ENCODE measurements at places on chromosomes 7 and 10.

DNA sequence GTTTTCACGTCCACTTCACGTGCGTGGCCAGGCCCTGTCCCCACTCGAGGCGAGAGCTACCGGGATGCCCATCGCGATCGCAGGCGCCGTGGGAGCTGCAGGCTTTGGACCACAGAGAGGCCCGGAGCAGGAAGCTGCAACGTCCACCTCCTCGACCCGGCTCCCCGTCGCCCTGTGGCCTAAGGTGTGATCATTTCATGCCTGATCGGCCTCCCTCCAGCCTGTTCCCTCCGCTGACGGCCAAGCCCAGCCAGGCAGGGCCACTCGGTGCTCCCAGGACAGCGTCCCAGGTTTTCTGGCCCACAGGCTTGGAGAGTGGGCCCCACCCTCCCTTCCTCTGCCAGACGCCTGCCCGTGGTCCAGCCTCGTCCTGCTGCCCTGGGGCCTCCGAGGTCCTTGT lies 19.6 kb downstream of the KNDC1 start:
- no peak for DNase-seq

GRCh38 chr10:52481986-52482555 lies 168.0 kb downstream of the DKK1 start:
- DNase-seq, result no peak

DNA sequence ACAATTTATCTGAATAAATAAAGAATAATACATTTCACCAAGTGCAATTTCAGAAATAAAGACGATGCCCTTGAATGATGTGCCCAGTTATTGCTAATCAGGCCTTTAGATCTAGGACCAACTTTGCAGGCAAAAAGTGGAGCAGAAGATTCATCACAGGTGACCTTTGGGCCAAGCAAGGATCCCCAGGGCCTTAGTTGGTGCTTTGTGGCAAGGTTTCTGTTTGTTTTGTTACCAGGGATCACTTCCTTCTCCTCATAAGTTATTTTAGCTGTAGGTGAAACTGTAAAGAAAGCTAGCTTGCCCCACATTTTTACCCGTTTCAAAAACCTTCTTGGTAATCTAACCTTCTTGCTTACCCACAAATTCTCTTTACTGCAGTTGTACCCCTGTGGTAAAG lies 323.2 kb downstream of the NEBL start:
- no peak for DNase-seq

DNA sequence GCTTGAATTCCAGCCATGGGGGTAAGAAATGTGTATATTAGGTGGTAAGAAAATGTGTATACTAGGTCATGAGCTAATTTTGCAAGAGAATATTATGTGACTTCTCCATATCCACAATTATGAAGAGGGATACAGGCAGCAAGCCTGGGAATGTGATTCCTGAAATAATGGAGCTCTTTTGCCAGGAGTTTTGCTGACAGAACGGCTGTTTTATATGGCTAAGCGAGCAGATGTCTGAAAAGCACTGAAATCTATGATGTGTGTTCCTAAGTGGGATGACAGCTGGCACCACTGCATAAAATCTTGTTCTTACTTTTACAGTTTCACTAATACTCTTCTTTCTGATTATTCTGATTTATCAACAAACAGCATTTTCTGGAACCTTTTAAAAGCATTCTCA lies 386.0 kb upstream of the HPS1 start:
- no peak for DNase-seq

DNA sequence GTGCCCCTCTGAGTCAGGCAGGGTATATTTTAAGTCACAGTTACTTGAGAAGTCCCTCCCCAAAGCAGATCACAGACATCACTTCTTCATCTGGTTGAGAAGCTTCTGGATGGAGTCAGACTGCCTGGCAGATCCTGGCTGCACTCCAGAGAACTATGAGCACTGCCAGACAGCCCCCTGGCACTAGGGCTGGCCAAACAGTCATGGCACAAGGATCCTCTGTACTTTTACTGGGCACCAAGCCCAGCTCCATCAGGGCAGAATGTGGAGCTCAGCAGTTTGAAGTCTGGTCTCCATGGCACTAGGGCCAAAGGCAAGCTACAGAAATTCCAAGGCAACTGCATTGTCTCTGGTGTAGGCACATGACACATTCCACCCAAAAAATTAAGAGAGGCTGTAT lies 162.1 kb downstream of the NRG3 start:
- no peak for DNase-seq

DNA sequence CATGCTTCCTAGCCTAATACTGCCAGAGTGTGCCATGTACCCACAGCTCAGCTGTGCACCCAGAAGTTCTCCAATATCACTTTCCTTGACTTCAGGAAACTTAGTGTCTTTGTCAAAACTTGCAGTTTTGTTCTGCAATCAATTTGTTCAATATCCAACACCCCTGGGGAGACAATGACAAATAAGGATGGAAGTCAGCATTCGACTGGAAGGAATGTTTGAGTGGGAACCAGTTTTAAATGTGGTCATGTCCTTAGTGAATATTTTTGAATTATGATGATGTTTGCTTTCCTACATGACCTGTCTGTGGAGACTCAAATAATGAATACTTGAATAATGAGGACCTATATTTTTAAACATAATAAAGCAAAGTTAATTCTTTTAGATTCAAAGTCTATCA lies 112.0 kb downstream of the ANK3 start:
- no peak for DNase-seq

GRCh38 chr7:115224922-115225321 lies 303.0 kb downstream of the MDFIC start:
- DNase-seq, result no peak

DNA sequence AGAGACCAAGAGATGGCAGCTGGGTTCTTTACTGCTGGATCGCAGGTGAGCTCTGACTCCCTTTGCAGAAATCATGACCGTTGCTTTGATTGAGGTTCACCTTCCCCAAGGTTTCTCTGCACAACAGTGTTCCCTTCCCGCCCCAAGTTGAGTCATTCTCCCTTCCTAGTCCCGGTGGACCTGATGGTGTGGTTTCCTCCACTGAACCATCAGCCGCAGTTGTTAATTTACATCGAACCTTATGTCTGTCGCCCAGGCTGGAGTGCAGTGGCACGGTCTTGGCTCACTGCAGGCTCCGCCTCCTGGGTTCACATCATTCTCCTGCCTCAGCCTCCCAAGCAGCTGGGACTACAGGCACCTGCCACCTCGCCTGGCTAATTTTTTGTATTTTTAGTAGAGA lies 5.8 kb downstream of the ZSCAN25 start:
- no peak for DNase-seq

DNA sequence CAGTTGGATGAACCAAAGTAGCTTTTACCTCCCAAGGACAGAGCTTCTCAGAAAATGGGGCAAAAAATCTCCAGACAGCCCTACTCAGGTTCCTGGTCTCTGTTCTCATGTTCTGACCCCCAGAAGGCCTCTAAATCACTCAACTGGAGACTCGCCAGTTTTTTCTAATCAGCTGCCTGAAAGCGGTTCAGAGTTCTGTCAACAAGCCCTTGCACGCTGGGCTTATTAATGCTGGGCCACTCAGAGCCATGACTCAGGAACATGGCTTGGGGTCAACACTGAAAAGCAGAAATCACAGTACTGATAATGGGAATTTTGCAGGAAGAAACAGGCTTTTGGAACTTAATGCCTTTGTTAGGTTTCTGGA lies 15.3 kb downstream of the ECHDC3 start:
- DNase-seq, result peak; percentile 75

GRCh38 chr10:123573236-123574108 lies 92.7 kb upstream of the GPR26 start:
- DNase-seq, result peak; percentile 27

GRCh38 chr10:10044922-10045764 lies 972.5 kb upstream of the CELF2 start:
- DNase-seq, result no peak

Data from AG08396 (cell line).